Right ventricle myocardium inferior (tissue), 1 donor: ENCODE measurements at places on chromosomes 6 and 20. TPM values are rescaled to one million over a fixed set of nuclear protein-coding genes. Genes with fewer than 3 reads are reported as not detected.

Gene IL17F
- not detected for total RNA-seq

Gene CTAGE9
- total RNA-seq = not detected

Gene SLC22A3
- total RNA-seq = 1.8 TPM

Gene HCRTR2
- total RNA-seq = not detected

Gene TFAP2C
- 0.22 TPM for total RNA-seq

Gene ZNF337
- total RNA-seq = 7.0 TPM

Gene NT5E
- 5.6 TPM for total RNA-seq

Gene NRN1
- 14.0 TPM for total RNA-seq

Gene PTGIS
- 24.2 TPM for total RNA-seq

Gene TREML1
- not detected for total RNA-seq

Gene MUC21
- total RNA-seq = not detected

Gene ARMC2
- 9.5 TPM for total RNA-seq

Gene SLC13A3
- 0.30 TPM for total RNA-seq

Gene KCNK15
- 0.32 TPM for total RNA-seq

Gene TOX2
- total RNA-seq = 1.1 TPM

Gene ADGRB3
- 1.7 TPM for total RNA-seq

Gene HTR1E
- not detected for total RNA-seq

Gene FOXQ1
- total RNA-seq = not detected

Gene SLC22A16
- 0.32 TPM for total RNA-seq

Gene ZNF76
- 36.0 TPM for total RNA-seq

Gene SRSF12
- 0.24 TPM for total RNA-seq

Gene PHF3
- 33.4 TPM for total RNA-seq

Gene RAET1L
- total RNA-seq = not detected

Gene SLC17A2
- total RNA-seq = not detected

Gene GPLD1
- 1.1 TPM for total RNA-seq

Gene BPIFB4
- not detected for total RNA-seq

Gene GATA5
- 1.7 TPM for total RNA-seq

Gene SLC35D3
- not detected for total RNA-seq

Gene SMIM28
- total RNA-seq = not detected

Gene TMEM200A
- not detected for total RNA-seq

Gene SERAC1
- 5.5 TPM for total RNA-seq

Gene TAGAP
- 1.7 TPM for total RNA-seq

Gene NKAIN4
- not detected for total RNA-seq

Gene SLC35B3
- total RNA-seq = 7.2 TPM

Gene PI16
- 15.1 TPM for total RNA-seq

Gene APOBEC2
- 246 TPM for total RNA-seq

Gene NKAPL
- 7.4 TPM for total RNA-seq

Gene SNAP25
- not detected for total RNA-seq

Gene WFDC12
- total RNA-seq = not detected

Gene HFE
- 5.3 TPM for total RNA-seq

Gene FRK
- total RNA-seq = 7.3 TPM

Gene SOX4
- 7.8 TPM for total RNA-seq

Gene COL21A1
- total RNA-seq = 20.0 TPM

Gene DST
- total RNA-seq = 243 TPM

Gene FAM83C
- total RNA-seq = not detected

Gene SYNJ2
- 15.0 TPM for total RNA-seq

Gene HSPA1L
- 1.6 TPM for total RNA-seq

Gene TNFRSF6B
- total RNA-seq = 1.0 TPM

Gene BACH2
- total RNA-seq = 2.2 TPM

Gene OR2B6
- total RNA-seq = not detected

Gene SAMD3
- total RNA-seq = 0.95 TPM

Gene GNRH2
- total RNA-seq = not detected

Gene FHL5
- 6.8 TPM for total RNA-seq

Gene MYO6
- 4.7 TPM for total RNA-seq

Gene GRIK2
- 2.7 TPM for total RNA-seq

Gene CEP57L1
- total RNA-seq = 7.7 TPM

Gene C20orf141
- not detected for total RNA-seq

Gene CRISP3
- not detected for total RNA-seq

Gene MOXD1
- 3.1 TPM for total RNA-seq
